NCI-H524 (cell line): ENCODE measurements at places on chromosomes 3 and 15.
A peak's percentile ranks its signal among the peaks of the same experiment; 100 is the strongest.

GRCh38 chr3:152054315-152054714 is 180.9 kb downstream of the SUCNR1 start:
- no peak for DNase-seq

DNA sequence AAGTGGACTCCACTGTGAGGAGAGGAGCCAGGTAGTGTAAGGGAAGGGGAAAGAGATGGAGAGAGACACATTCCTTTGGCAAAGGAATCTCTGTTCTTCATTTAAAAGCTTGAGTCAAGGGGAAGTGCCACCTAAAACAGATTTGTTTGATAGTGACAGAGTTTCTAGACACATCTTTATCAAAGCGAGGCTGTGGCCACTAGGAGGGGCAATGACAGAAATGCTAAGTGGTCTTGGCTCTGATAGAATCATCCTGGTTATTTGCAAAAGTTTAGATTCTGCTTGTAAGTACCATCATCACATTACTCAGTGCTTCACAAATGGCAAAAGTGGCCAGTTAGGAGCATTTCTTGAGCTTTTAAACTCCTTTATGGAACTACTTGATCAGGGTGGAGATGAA is 261.4 kb downstream of the CNTN3 start:
- peak; percentile 2 for DNase-seq

- DNase-seq: peak; percentile 19
Measured at GRCh38 chr15:71136159-71136783, 21.0 kb downstream of the THSD4 start.

GRCh38 chr3:164940745-164941144 is 137.6 kb downstream of the SI start:
- DNase-seq: no peak

GRCh38 chr3:60160822-60161748 is 1090.2 kb downstream of the FHIT start:
- DNase-seq: no peak

DNA sequence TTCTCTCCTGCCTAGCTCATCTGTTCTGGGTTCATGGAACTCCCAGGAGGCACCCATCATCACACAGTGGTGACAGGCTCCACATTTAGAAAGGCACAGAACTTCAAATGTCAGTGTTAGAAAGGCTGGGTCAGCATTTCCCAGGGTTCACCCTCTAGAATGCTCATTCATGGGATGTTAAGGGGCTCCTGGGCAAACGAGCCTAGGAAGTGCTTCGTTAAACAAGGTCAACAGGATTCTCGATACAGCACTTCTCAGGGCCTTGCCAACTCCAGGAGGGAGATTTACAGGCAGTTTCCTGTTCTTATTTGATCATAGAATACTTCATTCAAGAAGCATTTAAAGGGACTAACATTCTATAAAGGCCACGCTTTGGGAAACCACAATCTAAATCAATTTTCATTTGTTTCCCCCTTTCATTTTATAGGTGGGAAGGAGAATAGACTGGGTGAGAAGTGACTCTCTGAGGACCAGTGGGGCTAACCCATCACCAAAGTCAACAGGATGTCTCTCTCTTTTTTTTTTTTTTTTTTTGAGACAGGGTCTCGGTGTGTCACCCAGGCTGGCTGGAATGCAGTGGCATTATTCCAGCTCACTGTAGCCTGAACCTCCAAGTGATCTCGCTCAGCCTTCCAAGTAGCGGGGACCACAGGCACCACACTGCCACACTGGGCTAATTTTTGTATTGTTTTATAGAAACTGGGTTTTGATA is 14.3 kb downstream of the IGDCC4 start:
- no peak for DNase-seq

GRCh38 chr3:15794303-15794771 is 3.4 kb downstream of the ANKRD28 start:
- no peak for DNase-seq

DNA sequence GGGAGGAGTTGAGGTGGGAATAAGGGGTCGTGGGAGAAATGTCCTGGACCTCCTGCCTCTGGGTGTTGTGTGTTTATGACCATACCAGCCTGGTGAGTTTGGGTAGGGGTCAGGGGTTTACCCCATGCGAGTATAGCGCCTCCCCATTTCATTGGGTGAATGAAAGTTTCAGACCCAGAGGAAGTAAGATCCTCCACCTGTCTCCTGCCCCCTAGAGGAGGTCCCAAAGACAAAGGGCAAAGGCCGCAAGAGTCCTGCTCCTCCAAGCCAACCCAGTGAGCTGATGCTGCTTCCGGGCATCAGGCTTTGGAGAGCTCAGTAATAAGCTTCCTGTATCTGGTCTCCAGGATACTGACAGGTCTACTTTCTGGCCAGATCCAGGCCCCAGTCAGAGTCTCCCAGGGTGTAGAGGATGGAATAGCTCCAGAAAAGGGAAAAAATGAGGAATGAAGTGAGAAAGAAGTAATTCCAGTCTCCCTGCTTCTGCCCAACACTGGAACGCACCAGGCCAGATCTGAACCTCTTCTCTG is 6.4 kb upstream of the TBC1D21 start:
- peak; percentile 24 for DNase-seq

DNA sequence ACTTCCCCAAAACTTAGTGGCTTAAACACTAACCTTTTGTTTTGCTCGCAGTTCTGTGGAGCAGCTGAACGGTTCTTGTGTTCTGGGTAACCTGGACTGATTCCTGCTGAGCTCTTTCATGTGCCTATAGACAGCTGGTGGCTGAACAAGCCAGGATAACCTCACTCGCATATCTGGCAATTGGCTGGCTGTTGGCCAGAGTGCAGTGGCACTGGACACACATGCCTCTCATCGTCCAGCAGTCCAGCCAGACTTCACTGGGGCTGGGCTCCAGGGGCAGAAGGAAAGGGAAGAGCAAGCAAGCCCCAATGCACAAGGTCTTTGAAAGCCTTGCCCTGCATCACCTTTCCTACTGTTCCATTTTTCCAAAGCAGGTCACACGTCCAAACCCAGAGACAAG is 53.6 kb upstream of the GATA2 start:
- no peak for DNase-seq

DNA sequence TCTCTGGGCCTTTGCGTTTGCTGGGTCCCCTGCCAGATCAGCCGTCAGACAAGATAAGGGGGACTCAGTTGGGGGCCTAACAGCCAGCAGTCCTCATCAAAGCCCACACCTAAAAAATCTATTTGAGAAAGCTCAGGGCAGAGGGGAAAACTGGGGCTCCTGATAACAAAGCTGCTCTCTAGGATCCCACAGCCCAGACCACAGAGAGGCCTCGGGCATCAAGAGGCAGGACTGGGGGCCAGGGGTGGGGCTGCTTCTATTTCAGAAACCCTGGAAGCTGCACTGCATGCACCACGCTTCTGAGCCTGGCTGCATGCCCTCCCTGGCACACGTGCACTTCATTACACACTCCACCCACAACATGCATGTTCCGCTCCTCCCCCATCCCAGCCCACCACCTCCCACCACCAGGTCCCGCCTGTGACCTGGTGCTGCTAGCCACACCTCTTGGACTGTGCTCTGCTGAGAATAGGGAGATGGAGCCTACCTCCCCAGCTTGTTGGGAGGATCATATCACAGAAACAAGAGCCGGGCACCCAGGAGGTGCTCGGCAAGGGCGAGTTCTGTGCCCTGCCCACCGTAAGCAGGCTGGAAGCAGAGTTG is 26.6 kb downstream of the FBLN2 start:
- no peak for DNase-seq
